ENCODE measurements at places on chromosomes 16 and 17.

DNA sequence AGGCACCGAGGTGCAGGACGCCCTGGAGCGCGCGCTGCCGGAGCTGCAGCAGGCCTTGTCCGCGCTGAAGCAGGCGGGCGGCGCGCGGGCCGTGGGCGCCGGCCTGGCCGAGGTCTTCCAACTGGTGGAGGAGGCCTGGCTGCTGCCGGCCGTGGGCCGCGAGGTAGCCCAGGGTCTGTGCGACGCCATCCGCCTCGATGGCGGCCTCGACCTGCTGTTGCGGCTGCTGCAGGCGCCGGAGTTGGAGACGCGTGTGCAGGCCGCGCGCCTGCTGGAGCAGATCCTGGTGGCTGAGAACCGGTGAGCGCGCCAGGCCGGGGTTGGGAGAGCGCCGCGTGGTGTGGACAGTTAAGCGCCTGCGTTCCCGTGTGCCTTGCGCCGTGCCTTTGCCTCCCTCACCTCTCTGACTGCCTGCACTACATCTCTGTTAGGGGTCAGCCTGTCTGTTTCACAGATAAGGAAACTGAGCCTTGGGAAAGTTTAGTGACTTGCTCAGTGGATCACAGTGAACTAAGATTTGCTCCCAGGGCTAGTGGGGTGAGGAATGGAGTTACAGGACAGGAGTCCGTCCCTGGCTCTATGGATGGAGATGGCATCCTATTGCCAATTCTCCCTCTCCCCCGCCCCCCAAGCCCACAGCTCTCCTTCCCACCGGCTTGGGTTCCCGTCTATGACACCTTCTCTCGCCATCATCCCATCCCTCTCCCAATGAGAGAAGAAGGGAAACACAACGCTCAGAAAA, 880 bp downstream of the SARM1 start:
- no peak for DNase-seq

- no peak for DNase-seq
Measured at GRCh38 chr17:75267153-75267410, 3.9 kb downstream of the MIF4GD start.

DNA sequence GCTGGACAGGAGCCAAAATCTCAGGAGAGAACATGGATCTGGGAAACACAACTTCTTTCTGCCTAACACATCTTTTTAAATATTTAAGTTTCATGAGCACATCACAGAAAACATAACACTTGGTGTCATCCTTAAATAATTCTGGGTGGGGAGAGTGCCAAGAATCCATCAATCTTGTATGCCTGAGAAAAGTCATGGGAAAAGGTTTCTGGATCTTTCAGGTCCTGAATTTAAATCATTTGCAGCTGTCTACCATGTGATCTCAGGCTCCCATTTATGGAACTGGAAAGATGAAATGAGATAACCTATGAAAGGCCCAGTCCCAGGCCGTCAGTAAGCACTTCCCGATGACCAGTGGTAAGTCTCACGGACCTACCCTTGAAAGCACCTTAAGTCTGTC, 15.1 kb downstream of the CDH11 start:
- DNase-seq: no peak

- no peak for DNase-seq
Measured at GRCh38 chr16:22220714-22221113, 14.6 kb downstream of the EEF2K start.

DNA sequence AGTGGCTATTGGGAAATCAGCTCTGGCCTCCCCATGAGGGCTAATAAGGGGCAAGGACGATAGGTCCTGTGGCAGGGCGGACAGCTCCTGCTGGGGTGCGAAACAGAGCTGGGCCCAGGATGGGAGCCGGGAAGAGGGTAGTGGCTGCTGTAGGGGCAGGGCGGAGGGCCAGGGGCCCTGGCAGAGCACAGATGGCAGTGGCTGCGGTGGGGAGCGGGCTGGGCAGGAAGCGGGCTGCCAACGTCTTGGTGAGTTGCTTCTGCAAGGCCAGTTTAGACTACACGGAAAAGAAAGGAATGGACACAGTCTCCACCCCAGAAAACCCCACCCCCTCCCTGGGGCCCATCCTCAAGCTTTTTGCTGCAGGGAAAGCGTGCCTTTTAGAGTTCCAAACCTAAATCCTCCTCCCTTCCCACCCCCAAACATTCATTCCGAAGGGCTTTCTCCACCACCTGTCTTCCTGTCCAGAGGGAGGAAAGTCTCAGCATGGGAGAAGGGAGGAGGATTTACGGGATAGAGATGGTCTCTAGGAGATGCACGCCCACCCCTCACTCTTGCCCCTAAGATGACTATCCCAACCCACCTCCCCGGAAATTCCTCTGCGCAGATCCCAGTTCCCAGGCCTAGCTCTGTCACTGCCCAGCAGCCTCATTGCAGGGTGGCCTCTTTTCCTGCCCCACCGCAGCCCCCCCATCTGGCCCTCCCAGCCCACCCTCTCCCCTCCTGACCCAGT, 7.1 kb downstream of the NKIRAS2 start:
- no peak for DNase-seq

DNA sequence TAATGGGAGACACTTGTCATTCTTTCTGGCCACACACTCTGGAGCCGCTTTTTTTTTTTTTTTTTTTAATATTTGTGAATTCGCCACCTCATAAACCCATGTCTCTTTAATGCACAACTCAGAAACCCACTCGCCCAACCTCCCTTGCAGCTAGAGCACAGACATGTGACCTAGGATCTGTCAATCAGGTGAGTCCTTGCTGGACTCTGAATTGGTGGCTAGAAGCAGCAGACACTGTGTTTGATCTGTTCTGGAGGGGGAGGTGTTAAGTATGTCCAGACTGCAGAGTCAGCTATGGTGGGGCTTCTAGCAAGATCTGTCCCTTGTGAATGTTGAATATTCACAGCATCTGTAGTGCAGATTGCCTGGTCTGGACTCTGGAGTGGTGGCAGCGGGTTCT, 112.1 kb downstream of the PRKCB start:
- no peak for DNase-seq

DNA sequence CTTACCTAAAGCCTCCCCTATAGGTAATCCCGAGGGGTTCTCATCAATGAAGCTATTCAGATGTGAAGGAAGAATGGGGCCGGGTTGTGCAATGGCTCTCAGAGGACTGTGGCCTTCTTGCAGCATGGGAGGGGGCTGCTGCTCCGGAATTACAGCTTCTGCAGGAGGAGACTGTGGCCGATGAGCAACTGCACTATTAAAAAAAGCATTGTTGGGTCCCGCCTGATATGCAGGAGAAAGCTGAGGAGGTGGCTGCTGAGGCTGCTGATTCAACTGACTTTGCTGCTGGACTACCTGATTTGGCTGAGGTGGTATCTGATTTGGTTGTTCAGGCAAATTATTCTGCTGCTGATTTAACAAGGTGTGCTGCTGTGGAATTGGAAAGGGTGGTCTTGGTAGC, 64.8 kb downstream of the CACNG1 start:
- no peak for DNase-seq

GRCh38 chr17:41984454-41984853, 17.9 kb downstream of the CNP start:
- no peak for DNase-seq

GRCh38 chr16:89655062-89655643, 2.4 kb downstream of the CHMP1A start:
- DNase-seq: no peak

GRCh38 chr17:35775583-35775982, 14.9 kb downstream of the C17orf50 start:
- DNase-seq: no peak

GRCh38 chr17:71548540-71549190, 572.2 kb upstream of the SOX9 start:
- no peak for DNase-seq

GRCh38 chr17:73414171-73414955, 102.6 kb upstream of the CDC42EP4 start:
- no peak for DNase-seq

- DNase-seq: no peak
Measured at GRCh38 chr17:17626840-17627239, 35.3 kb upstream of the PEMT start.

DNA sequence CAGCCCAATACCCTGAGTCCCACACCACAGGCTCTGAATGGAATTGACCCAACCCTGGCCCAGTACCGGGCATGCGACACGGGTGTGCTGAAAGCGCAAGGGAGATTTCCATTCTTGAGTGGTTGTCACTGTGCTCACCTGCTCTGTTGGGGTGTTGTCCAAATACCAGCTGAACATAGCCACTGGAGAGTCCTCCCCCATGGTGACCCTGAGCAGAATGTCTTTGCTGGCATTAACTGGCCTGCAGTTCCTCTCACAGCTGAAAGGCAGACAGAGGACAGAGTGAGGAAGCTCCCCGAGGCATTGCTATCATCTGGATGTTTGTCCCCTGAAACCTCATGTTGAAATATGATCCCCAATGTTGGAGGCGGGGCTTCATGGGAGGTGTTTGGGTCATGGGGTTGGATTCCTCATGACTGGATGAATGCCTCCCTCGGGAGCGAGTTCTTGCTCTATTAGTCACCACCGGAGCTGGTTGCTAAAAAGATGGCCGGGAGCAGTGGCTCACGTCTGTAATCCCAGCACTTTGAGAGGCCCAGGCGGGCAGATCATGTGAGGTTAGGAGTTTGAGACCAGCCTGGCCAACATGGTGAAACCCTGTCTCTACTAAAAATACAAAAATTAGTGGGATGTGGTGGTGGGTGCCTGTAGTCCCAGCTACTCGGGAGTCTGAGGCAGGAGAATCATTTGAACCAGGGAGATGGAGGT, 57.3 kb upstream of the BCO1 start:
- no peak for DNase-seq

GRCh38 chr17:43800736-43801135, 20.5 kb downstream of the CFAP97D1 start:
- no peak for DNase-seq

DNA sequence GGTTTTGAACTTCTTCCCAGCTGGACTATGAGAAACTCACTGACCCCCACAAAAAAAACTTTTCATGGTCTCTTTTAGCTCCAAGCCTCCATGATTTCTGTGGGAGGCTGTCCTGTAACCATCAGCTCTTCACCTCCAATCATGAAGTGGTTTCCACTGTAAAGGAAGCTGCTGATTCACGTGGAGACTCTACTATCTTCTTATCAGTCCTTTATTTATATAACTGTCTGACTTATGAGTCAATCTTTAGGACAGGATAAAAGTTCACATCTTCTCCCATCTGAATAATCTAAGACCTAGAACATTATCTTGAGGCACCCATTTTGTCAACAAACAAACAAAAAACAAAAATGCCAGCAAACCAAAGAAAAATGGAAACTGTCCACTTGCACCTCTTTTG, 409.9 kb downstream of the SLC39A11 start:
- DNase-seq: no peak

- DNase-seq: no peak
Measured at GRCh38 chr16:411576-412265, 10.0 kb downstream of the DECR2 start.

GRCh38 chr17:15236281-15237105, 28.6 kb downstream of the PMP22 start:
- DNase-seq: no peak

- no peak for DNase-seq
Measured at GRCh38 chr16:4677390-4677789, 16.0 kb upstream of the NUDT16L1 start.

GRCh38 chr17:3011891-3012290, 51.5 kb downstream of the OR1D5 start:
- no peak for DNase-seq

GRCh38 chr16:13315642-13316427, 414.4 kb downstream of the SHISA9 start:
- DNase-seq: no peak

GRCh38 chr16:50888486-50889261, 146.8 kb downstream of the CYLD start:
- no peak for DNase-seq

GRCh38 chr16:65312795-65313194, 190.9 kb upstream of the CDH11 start:
- DNase-seq: no peak

GRCh38 chr17:13076905-13077304, 59.1 kb upstream of the ELAC2 start:
- DNase-seq: no peak

- no peak for DNase-seq
Measured at GRCh38 chr16:72552654-72553053, 380.7 kb upstream of the PMFBP1 start.

- DNase-seq: no peak
Measured at GRCh38 chr16:22674832-22675191, 139.2 kb upstream of the HS3ST2 start.

DNA sequence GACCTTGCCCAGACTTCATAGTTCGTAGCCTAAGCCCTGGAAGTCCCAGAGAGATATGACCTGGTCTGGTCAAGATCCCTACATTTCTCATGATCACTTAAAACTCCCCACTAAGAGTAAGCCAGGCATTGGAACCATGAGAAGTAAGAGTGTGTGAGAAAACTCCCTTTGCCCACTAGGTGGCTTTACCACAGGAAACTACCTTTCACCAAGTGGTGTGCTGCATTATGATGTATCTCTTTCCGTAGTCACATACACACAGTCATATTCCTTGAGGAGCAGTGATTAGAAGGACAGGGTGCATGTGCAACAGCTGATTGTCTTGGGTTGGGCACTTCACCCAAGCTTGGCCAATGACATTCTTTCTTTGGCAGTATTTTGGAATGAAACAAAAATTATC, 639.3 kb downstream of the KCNJ2 start:
- DNase-seq: no peak

- DNase-seq: no peak
Measured at GRCh38 chr17:81517339-81518112, 4.9 kb upstream of the ACTG1 start.

DNA sequence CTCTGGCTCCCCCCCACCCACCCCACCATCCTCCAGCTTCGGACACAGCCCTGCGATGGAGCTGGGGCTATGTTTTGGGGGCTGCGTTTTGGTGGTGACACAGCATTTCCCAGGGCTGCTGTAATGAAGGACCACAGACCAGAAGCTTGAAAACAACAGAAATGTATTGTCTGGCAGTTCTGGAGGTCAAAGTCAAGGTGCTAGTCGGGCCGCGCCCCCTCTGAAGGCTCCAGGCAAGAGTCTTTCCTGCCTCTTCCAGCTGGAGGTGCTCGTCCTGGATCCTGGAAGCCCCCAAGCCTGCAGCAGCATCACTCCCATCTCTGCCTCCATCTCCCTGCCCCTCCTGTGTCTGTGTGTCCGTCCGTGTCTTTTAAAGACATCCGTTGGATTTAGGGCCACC, 50.8 kb downstream of the TBC1D16 start:
- DNase-seq: no peak

DNA sequence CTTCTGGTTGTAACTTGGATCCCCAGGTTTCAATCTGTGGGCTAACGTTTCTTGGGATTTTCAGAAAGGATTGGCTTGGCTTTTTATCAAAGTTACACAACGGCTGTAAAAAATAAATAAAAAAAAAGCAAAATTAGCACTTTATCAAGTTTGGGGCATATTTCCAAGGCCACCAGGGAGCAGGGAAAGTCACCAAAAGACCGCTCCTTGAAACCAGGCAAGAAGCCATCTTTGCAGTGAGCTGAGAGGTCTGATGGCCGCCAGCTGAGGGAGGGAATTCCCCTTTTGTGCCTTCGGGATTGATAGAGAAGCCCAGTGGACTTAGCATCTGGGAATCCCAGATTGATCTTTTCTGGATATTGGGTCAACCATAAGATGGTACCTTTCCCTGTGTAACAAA, 192.2 kb downstream of the WWOX start:
- no peak for DNase-seq

GRCh38 chr17:14731591-14731990, 430.7 kb downstream of the HS3ST3B1 start:
- no peak for DNase-seq

- DNase-seq: peak; percentile 99
Measured at GRCh38 chr17:42120770-42121769, at the start of gene KAT2A. KAT2A (minus strand) TSS chr17:42121367; CDS start chr17:42121304, 63 bp downstream.

Measured in D721Med (cell line).